ENCODE measurements at places on chromosomes 12 and 14.

- no peak for DNase-seq
These were observed 32.7 kb downstream of the RTRAF start for GRCh38 chr14:52021957-52022600.

- no peak for DNase-seq
These were observed 24.5 kb downstream of the FZD10 start for GRCh38 chr12:130186651-130187268.

GRCh38 chr14:86999036-86999435 lies 993.9 kb downstream of the GALC start:
- no peak for DNase-seq

- DNase-seq, result no peak
These were observed 70.7 kb downstream of the PLEKHA5 start for GRCh38 chr12:19200261-19200660.

GRCh38 chr12:30999011-30999410 lies 72.5 kb downstream of the TSPAN11 start:
- no peak for DNase-seq

DNA sequence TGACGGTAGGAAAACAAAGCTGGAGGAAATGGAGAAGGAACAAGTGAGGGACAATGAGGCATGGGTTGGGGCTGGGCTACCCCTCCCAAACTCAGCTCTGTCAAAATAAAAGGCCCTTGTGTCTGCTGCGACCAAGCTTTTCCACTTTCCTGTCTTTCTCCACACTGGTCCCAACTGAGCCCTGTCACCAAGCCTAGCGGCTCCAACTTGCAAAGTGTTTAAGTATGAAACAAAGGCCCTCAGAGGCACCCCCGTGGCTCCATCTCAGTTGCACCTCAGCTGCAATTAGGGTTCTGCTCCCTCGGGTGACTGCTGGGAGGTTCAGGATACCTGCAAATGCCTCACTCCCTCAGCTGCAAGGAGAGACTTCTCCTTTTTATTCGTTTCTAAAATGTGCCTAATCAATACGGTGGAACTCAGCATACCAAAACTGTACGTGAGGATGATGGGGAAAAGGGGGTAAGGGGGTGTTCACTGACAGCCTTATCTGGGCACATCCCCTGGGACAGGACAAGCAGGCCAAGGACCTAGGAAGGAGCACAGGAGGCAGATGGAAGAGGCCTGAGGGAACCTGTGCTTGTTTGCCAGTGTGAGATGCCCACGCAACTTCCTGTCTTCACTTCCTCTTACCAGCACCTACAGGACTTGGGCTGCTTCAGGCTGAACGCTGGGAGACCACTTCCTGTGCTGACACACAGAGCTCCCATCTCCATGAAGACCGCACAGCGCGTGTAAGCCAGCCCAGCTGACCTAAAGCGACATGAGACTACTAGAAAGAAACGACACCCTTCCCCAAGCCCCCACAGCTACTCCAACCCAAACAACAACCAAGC lies 8.9 kb downstream of the VAMP1 start:
- DNase-seq, result peak; percentile 81

Measured in CMK (cell line).